ENCODE measurements at places on chromosomes 16 and 17. TPM values are rescaled to one million over a fixed set of nuclear protein-coding genes. Genes with fewer than 3 reads are reported as not detected.

The ABAT gene
- 0.77 TPM for total RNA-seq

The TM4SF5 gene
- total RNA-seq, result not detected

The TRAF4 gene
- 108 TPM for total RNA-seq

DNA sequence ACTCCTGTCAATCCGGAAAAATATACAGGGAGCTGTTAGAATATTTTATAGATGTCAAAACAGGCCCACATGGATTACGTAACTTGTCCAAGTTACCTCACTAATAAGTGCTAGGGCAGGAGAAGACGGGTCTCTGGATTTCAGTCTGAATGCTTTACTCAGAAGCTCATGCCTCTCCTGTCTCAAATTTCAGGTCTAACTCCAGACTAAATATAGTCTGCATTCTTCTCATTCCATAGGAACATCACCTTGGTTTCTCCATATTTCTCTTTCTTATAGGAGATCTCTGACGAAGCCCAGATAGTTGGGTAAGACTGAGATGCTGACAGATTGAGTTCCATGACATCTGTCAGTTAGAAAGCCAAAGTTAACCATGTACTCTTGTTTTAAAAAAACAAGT lies 174.2 kb downstream of the STX8 start:
- no peaks in the 10 kb centered on the region for H3K36me3 ChIP-seq
- H3K4me3 ChIP-seq, result no peak overlapping the region
- no peak overlapping the region for H3K27ac ChIP-seq
- H3K4me1 ChIP-seq, result no peaks in the 10 kb centered on the region
- H3K27me3 ChIP-seq, result no peaks in the 10 kb centered on the region

The USH1G gene
- not detected for total RNA-seq

Data from Panc1 (cell line).